NCI-H446 treated with DMSO at 0.1 percent for 48 hours (cell line): ENCODE measurements at places on chromosomes 2 and 18.

- peak; percentile 52 for DNase-seq
Measured at GRCh38 chr2:142139384-142139783, 8.6 kb upstream of the LRP1B start.

DNA sequence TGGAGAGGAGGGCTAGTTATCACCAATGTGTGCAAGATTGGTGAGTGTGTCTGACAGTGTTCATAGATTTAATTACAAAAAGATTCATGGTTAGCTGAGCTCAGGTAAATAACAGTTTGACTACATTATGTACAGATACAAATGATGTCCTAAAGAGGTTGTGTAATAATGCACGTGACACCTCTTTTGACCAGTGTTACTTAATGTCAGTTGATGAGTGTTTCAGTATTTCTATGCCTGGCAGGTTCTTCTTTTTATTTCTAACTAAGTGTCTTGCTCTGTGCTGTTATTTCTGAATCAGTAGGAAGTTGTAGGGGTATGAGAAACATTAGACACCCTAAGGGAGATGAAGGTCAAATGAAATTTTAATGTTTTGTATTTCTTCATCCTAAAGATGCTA lies 7.9 kb upstream of the INHBB start:
- DNase-seq = no peak

DNA sequence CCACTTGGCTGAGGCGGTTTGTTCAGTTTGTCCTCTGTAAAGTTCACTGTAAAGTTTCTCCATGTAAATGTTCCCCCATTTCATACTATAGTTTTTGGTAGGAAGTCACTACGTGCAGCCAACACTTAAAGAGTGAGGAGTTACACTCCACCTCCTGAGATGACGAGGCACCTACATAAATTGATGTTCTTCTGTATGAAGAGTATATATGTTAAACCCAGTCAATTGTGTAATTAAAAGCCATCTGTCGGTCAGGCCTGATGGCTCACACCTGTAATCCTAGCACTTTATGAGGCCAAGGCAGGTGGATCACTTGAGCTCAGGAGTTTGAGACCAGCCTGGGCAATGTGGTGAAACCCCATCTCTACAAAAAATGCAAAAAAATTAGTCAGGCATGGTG lies 7.6 kb downstream of the PIGN start:
- DNase-seq = no peak

DNA sequence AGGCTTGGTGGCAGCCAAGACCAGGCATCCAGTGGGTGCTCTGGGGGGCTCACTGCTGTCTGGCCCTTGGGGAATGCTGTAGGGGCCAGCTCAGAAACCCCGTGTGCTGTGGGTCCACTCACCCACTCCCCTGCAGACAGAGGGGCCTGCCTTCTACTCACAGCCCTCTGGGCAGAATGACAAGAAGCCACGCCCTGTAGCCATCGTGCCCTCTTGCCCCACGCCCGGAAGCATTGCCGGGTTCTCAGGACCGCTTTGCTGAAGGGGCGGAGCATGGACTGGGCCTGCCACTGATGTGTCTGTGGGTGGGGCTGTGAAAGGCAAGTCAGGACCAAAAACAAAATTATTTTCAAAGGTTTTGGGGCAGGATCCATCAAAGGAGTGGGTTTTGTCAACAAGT lies 27.8 kb downstream of the GLI2 start:
- no peak for DNase-seq
